ENCODE measurements at places on chromosomes 7 and 10. TPM values are rescaled to one million over a fixed set of nuclear protein-coding genes. Genes with fewer than 3 reads are reported as not detected.

CYP26A1 gene
- total RNA-seq: 2.1 TPM

ARHGEF5 gene
- 24.4 TPM for total RNA-seq

- DNase-seq: no peak
Observed at GRCh38 chr7:3493499-3493898, 192.4 kb downstream of the SDK1 start.

DNA sequence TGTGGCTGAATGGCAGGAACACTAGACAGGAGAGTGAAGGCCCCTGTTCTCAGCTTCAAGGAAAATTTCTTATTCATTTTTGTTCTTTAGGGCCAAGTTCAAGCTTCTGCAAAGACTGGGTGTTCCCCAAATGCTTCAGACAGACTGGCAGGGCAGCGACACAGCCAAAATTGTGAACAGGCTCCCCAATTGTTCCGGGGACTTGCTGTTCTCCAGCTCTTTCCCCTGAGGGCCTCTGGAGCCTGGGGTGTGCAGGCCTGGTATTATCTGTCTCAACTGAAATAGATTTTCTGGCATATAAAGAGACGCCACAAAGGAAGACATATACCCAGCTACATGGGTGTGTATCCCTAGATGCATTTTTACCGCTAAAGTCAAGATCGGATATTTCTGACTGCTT is 30.3 kb upstream of the PLCE1 start:
- no peak for DNase-seq

DNA sequence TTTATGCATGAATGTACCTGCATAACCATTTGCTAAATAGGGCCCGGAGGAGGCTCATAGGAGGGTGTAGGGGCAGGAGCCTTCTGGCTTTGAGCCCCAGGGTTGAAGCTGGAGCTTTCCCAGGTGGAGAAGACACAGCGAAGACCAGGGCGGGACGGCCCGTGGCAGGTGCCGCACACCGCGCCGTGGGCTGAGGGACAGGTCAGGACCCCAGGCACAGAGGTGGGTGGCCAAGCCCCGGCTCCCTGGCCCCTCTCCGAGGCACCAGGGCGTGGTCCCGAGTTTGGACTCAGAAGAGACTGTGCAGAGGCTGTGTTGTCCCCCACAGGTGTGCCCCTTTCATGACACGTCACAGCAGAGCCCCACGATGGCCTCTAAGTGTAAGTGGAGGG is 56.5 kb downstream of the PWWP2B start:
- no peak for DNase-seq

GRCh38 chr7:152633504-152633903 is 42.4 kb downstream of the XRCC2 start:
- DNase-seq: no peak

DNA sequence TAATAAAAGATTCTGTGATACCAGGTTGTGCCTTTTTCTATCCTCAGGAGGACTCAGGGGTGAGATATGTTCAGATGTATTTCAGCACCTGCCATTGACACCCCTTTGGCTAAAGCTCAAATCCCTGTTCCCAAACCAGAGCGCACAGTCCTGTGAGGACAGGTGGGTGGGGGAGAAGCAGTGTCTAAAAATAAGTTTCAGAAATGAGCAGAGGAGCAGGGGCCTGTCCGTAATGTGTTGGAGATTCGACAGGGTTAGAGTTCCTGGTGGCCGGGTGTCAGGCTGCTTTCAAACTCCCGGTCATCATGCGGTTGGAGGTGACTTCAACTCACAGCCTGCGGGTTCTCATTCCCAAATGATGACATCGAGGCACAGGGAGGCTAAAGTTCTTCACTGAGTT is 211.5 kb downstream of the KLF6 start:
- DNase-seq: no peak

DNA sequence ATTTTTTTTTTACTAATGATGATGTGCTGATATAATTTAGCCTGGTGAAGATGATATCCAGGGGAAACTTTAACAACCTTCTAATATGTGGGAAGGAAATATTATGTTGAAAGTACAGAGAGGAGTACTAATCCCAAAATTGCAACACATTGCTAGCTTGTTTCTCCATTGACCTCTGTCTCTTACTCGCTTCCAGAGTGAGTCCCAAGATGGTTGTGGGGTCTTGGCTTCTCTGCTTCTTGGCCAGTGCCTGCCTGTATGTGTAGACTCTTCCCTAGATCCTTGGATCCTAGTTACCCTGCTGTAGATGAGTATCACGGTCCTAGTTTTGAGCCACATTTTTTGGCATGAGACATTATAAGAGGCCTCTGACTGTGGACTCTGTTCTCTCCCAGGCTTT is 17.5 kb downstream of the BMPER start:
- no peak for DNase-seq
